Renal pelvis (tissue), 12 donors: ENCODE measurements at places on chromosomes 4 and X. TPM values are rescaled to one million over a fixed set of nuclear protein-coding genes. Genes with fewer than 3 reads are reported as not detected.

DNA sequence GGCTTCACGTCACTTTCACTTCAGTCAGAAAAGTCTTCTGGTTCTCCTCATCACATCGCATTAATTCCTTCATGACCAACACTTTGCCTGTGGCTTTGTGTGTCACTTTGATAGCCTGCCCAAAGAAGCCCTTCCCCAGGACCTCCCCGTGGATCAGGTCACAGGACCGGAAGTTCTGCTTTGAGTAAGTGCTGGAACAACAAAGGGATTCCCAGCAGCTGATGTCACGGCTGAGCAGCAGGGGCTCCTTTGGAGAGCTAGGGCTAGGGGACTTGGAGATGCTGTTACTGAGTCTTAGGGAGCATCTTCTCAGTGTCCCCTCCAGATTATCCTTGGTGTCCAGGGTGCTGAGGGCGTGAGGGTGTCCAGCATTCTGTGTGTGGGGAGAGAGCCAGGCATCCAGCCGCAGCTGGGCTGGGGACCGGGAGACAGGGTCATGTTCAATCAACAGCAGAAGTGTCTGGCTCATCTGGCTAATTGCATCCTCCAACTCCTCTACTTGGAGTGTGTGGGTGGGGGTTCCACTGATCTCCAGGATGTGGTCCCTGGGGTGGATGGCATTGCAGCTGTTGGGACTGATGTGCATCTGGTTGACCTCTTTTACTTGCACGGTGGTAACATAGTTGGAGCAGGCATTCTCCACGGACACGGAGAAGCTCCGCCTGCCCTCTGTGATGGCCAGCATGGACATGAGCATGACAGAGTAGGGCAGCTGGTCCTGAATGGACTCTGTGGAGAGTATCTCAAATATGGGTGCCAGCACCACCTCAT lies 39.2 kb upstream of the ARHGAP6 start:
- DNase-seq = no peak

- DNase-seq = no peak
Observed at GRCh38 chrX:18927558-18927957, 56.4 kb downstream of the PHKA2 start.

GRCh38 chr4:142585411-142585810 lies 260.7 kb downstream of the INPP4B start:
- DNase-seq = no peak

- DNase-seq = no peak
Observed at GRCh38 chr4:47776353-47776752, 61.5 kb downstream of the CORIN start.

DNA sequence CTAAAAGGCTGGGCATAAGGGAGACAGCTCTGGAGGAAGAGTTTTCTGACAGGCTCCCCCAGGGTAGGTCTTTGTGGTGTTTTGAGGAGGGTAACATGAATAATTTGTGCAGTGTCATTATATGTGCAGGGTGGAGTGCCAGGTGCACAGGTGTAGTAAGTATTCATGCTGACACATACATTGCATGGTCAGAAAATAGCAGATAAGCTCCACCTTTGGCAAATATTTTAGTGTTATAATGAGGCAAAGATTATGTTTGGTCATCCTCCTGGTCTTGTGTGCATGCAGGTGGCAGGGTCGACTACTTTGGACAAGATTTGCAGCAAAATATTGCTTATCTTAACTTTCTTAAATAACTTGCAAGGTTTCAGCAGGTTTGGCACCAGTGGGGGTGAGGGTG lies 910.4 kb upstream of the PCDH10 start:
- no peak for DNase-seq

The VCX3B gene
- 0.90 TPM for polyA plus RNA-seq

The USP17L18 gene
- not detected for polyA plus RNA-seq

The RASSF6 gene
- polyA plus RNA-seq = 6.2 TPM

The LONRF3 gene
- polyA plus RNA-seq = 0.77 TPM

The SSX2 gene
- polyA plus RNA-seq = not detected
